Astrocyte of the hippocampus (primary cell): ENCODE measurements at places on chromosomes 1 and 21.

- DNase-seq: no peak
Observed at GRCh38 chr1:52684545-52684944, 13.6 kb downstream of the COA7 start.

DNA sequence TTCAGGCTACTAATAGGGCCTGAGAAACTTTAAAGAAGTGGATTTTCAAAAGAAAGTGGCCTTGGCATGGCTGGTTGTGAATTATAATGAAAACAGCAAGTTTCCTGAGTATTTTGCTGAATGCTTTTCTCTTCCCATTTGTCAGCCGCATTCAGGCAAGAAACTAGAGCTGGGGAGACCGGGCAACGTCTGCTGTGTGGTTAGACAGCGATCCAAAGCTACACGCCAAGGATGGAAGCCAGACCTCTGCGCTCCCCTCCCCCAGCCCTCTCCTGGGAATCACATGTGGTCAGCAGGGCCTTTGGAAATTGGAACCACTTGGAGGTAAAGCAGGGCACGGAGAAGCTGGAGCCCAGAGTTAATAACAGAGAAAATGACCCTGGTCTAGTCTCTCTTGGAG is 114.1 kb upstream of the CD34 start:
- peak; percentile 78 for DNase-seq

GRCh38 chr1:234838182-234838581 is 228.2 kb upstream of the IRF2BP2 start:
- DNase-seq: no peak

DNA sequence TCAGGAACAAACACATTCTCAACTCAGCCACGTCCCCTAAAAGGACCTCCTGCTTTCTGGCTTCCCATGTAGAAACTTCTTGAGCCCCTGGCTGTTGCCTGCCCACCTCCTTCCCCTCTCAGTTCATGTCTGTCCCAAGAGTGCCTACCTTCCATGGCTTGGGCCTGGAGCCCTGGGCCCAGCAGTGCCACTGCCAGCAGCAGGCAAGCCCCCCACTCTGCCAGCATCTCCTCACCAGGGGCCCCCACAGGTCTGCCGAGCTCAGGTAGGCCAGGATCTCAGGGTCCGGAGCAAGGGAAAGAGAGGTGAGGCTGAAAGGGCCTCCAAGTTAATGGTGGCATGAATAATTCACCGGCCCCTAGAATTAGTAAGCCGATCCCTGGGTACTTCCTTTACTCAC is at the start of gene CDCP2:
Gene CDCP2, minus strand, starts transcription at position 305 of the 400 bp plus-strand sequence. Its CDS starts 78 bp downstream, at position 227.
- no peak for DNase-seq

DNA sequence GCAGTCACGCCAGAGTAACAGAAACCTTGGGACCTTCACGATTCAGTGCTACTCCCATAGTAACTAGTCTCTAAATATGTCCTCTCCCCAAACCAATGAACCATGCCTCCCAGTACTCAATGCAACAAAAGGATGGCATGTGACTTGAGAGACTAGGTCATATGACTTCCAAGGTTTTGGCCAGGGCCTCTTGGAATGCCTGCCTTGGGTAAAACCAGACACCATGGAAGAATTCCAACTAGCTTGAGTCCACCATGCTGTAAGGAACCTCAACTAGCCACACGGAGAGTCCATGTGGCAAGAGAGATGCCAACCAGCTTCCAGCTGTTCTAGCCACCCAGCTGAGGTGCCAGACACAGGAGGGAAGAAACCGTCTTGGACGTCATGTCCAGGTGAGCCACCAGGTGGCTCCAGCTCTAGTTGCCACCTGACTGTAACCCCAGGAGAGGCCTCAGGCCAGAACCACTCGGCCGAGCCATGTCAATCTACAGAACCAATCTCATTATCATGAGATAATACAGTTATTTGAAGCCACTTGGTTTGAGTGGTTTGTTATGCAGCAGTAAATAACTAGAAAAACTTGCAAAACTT is 115.0 kb downstream of the SYF2 start:
- DNase-seq: no peak

DNA sequence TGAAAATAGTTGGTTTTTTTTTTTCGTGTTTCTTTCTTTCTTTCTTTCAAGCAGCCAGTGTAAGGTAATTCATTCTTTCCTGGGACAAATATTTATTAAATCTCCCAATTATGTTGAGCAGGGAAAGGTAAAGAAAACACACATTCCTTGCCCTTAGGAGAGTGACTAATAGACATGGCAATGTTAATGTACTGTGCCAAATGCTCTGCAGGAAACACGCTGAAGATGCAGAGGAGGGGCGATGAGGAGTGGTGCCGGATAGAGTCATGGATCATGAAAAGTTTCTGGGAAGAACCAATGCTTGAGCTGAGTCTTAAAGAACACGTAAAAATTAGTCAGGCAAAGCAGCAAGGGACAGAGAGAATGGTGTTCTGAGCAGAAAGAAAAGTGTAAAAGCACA is 199.2 kb downstream of the DNM3 start:
- peak; percentile 83 for DNase-seq

- DNase-seq: peak; percentile 64
Observed at GRCh38 chr1:72946903-72947499, 664.7 kb upstream of the NEGR1 start.

DNA sequence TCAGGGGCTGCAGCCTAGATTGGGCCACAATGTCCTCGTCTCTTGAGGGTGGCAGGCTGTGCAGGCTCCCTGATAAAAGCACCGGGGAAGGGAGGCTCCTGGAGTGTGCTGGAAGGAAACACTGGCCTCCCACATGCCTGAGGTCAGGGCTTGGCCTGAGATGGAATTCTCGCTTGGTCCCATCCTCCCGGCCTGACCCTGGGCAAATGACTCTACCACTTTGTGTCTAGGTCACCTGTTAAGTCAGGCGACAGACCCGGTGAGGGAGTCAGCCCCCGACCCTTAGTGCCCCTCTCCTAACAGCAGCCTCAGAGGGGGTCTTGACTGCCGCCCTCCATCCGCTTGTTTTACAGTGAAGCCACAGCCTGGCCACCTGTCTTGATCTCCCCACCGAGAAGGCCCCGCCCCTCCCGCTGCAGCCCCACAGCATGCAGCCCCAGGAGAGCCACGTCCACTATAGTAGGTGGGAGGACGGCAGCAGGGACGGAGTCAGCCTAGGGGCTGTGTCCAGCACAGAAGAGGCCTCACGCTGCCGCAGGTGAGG is 2.5 kb downstream of the SMIM1 start:
- peak; percentile 46 for DNase-seq

DNA sequence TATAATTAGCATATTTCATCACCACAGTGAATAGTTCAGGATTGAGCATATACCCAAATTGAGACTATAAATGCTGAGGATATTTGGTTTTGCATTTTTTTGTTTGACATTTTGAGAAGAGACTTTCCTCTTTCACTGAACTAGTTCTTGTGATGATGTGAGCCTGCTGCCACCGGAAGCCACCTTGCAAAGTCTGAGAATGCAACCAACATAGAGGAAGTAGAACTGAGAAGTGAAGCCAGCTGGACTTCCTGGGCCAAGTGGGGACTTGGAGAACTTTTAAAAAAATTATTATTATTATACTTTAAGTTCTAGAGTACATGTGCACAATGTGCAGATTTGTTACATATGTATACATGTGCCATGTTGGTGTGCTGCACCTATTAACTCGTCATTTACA is 102.3 kb downstream of the RPE65 start:
- no peak for DNase-seq

DNA sequence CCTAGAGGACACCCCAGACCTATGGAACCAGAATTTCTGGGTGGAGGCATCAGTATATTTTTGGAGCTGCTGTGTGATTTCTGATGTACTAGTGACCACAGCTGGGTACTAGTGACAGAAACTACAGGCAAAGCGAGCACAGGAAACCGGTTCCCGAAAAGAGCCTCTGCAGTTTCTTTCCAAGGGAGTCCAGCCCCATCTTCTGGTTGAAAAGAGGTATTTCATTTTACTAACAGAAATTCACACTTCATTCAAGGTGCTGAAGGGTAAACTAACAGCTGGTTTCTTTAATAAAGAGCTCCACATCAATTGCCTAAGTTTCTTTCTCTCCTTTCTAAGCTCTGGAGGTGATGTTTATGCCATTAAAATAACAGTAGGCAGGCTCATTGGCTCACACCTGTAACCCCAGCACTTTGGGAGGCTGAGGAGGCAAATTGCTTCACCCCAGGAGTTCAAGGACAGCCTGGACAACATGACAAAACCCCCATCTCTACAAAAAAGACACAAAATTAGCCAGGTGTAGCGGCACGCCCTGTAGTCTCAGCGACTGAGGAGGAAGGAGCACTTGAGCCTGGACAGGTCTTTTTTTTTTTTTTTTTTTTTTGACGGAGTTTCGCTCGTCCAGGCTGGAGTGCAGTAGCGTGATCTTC is 22.0 kb downstream of the THAP3 start:
- DNase-seq: peak; percentile 66

DNA sequence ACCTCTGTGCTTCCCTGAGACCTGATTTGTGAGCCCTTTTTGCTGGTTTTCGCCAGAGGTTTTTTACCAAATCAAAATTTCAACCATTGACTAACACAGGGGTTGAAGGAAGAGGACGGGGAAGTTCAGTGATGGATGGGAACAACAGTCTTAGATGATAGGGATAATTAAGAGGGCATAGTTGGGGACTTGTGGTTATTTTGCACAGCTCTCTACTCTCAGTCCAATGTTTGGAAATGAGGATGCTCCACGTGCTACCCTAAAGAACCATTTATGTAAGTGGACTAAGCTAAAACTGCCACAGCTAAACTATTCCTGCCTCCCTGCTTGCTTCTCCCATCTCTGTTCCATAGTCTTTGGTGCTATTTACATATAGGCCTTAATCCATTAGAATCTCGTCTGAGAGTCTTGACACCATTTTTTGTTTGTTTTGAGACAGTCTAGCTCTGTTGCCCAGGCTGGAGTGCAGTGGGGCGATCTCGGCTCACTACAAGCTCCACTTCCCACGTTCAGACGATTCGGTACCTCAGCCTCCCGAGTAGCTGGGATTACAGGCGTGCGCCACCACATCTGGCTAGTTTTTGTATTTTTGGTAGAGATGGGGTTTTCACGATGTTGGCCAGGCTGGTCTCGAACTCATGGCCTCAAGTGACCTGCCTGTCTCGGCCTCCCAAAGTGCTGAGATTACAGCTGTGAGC is 684 bp upstream of the MCL1 start:
- DNase-seq: no peak

- no peak for DNase-seq
Observed at GRCh38 chr21:42499444-42500112, 3.6 kb upstream of the RSPH1 start.

GRCh38 chr1:64920941-64921589 is 45.3 kb downstream of the JAK1 start:
- DNase-seq: no peak

GRCh38 chr1:50454911-50455310 is 31.7 kb upstream of the DMRTA2 start:
- DNase-seq: no peak

DNA sequence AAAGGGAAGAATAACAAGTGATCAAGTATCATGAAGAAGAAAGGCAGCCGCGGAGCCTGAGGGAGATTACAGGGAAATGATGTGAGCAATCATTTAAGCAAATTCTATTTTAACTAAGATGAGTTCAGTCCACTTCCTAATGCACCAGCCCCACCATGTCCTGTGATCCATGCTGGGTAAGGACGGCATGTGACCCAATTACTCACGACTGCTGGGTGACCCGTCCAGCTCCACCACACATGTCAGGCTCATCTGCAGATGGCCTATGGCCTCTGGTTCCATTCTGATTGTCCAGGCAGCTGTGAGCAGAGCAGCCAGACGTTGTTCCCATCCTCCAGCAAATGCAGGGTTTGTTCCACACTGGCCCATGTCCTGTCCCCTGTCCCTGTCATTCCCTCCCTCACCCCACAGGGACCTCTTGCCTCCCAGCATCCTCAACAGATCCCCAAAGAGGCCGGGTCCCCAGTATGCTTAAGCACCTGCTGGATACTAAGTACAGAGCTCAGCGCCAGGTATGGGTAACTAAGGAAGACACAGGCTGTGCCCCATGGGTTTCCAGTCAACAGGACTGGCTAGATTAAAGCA is 87.9 kb downstream of the MATN1 start:
- DNase-seq: no peak

DNA sequence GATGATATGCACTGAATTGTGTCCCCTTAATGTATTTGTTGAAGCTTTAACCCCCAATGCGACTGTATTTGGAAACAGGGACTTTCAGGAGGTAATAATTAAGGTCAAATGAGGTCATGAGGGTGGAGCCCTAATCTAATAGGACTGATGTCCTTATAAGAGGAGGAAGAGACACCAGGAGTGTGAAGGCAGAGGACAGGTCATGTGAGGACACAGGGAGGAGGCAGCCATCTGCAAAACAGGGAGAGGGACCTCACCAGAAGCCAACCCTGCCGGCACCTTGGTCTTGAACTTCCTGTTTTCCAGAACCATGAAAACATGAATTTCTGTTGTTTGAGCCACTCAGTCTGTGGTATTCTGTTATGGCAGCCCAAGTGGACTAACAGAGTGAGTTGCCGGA is 15.3 kb downstream of the SYF2 start:
- no peak for DNase-seq

- peak; percentile 26 for DNase-seq
Observed at GRCh38 chr1:36366091-36366661, 19.5 kb downstream of the STK40 start.

DNA sequence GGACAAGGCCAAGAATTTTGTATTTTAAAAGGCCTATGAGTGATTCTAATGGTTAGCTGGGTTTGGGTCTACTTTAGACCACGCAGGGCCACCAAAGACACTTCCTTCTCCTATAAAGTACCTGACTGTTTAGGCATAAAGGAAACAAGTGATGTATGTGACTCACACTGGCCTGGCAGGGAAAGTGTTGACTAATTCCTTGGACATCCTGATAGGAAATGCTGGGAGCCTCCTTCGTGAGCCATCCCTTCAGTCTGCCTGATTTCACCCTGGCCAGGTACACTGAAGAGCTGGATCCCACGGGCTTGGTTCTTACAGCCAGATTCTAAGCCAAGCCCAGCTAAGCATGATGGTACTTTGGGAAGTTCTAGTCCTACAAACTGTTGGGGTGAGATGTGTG is 100.5 kb upstream of the HMGB4 start:
- peak; percentile 78 for DNase-seq

- DNase-seq: no peak
Observed at GRCh38 chr1:219000005-219000404, 173.7 kb upstream of the LYPLAL1 start.

- DNase-seq: no peak
Observed at GRCh38 chr1:12147201-12147701, 19.5 kb upstream of the TNFRSF1B start.

GRCh38 chr21:42189860-42190485 is 29.0 kb upstream of the ABCG1 start:
- DNase-seq: no peak

DNA sequence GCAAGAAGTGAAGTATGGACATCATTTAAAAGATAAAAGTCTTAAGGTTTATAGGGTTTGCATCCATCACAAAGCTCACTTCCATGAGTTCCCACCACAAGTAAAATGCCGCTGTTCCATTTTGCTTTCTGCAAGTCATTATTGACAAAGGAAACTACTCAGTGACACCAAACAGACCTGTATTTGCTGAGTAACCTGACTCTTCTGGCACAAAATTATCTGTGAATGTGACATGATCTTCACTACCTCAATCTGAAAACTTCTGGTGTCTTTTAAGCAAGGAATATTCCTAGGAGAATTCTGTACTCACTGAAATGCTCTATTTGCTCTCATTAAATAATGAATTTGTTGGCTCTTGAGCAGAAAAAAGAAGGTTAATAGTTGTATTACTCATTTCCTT is 1077.4 kb upstream of the ADGRL4 start:
- no peak for DNase-seq

GRCh38 chr1:208028526-208028925 is 117.6 kb upstream of the CD34 start:
- DNase-seq: no peak

- no peak for DNase-seq
Observed at GRCh38 chr1:59516881-59517280, 220.0 kb downstream of the FGGY start.

GRCh38 chr1:167515893-167516321 is 2.4 kb downstream of the CD247 start:
- no peak for DNase-seq
